Naive B cell (primary cell): ENCODE measurements at places on chromosomes 2 and 18. TPM values are rescaled to one million over a fixed set of nuclear protein-coding genes. Genes with fewer than 3 reads are reported as not detected.

DAPL1 gene
- not detected for polyA plus RNA-seq

- H3K4me3 ChIP-seq, result no peak overlapping the region
- H3K27me3 ChIP-seq, result no peaks in the 10 kb centered on the region
- DNase-seq, result no peak
- H3K36me3 ChIP-seq, result no peaks in the 10 kb centered on the region
- H3K27ac ChIP-seq, result no peak overlapping the region
Measured at GRCh38 chr2:120229341-120229740, 6.1 kb upstream of the TMEM185B start.

GRCh38 chr2:179274749-179275148 is 10.1 kb upstream of the SESTD1 start:
- H3K4me3 ChIP-seq, result peak overlapping the region; percentile 83
- H3K4me1 ChIP-seq, result peaks cover 40% of the 10 kb centered on the region
- no peaks in the 10 kb centered on the region for H3K27me3 ChIP-seq
- H3K27ac ChIP-seq, result no peak overlapping the region
- DNase-seq, result peak; percentile 55

GRCh38 chr18:79583426-79583825 is 96.2 kb upstream of the CTDP1 start:
- H3K4me1 ChIP-seq, result peaks cover 9% of the 10 kb centered on the region
- no peaks in the 10 kb centered on the region for H3K36me3 ChIP-seq
- no peak overlapping the region for H3K27ac ChIP-seq
- peaks cover 4% of the 10 kb centered on the region for H3K27me3 ChIP-seq
